Ascending aorta (tissue), 2 donors: ENCODE measurements at places on chromosomes 3 and 15.

GRCh38 chr3:106826791-106827311 is 550.4 kb upstream of the CCDC54 start:
- no peaks in the 10 kb centered on the region for H3K36me3 ChIP-seq
- no peak overlapping the region for H3K4me3 ChIP-seq
- H3K27ac ChIP-seq = no peak overlapping the region
- H3K27me3 ChIP-seq = no peaks in the 10 kb centered on the region
- no peak for DNase-seq

- no peak overlapping the region for H3K4me3 ChIP-seq
- no peaks in the 10 kb centered on the region for H3K4me1 ChIP-seq
- no peak for DNase-seq
- no peaks in the 10 kb centered on the region for H3K27me3 ChIP-seq
- no peak overlapping the region for H3K27ac ChIP-seq
These were observed 21.3 kb downstream of the PLA2G4E start for GRCh38 chr15:41999290-42000285.

GRCh38 chr3:108459225-108459624 is 51.2 kb downstream of the MYH15 start:
- DNase-seq = no peak
- no peaks in the 10 kb centered on the region for H3K4me1 ChIP-seq
- no peak overlapping the region for H3K27ac ChIP-seq
- no peak overlapping the region for H3K4me3 ChIP-seq

DNA sequence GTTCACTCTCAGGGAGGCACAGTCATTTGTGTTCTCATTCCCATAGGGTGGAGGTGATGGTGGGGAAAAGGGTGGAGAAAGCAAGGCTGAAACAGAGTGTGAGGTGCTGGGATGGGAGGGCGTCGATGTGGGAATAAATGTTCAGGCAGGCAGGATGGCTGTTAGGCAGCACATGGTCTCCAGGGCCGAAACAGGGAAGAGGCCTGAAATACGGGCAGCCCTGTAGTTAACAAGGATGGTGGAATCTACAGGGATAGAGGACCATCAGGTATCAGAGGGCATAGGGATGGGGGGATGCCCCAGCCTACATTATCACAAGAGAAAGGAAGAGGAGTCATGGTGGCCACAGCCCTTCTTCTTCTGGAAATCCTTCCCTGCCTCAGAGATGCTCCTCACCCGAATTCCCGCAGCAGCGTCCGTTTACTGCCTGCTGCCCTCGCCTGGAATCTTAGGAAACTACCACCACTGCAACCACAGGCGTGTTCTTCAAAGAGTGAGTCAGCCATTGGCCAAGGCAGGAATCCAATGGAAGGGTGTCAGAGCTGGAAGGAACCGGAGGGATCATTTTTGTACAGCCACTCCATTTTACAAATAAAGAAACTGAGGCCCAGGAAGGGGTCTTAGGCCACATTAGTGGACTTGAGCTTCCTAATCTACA is 49.7 kb upstream of the POMGNT2 start:
- no peaks in the 10 kb centered on the region for H3K4me1 ChIP-seq
- H3K4me3 ChIP-seq = no peak overlapping the region
- peak; percentile 81 for DNase-seq
- H3K36me3 ChIP-seq = no peaks in the 10 kb centered on the region
- no peak overlapping the region for H3K27ac ChIP-seq
- no peaks in the 10 kb centered on the region for H3K27me3 ChIP-seq

GRCh38 chr3:175777495-175777894 is 918.4 kb downstream of the NAALADL2 start:
- DNase-seq = no peak
- no peak overlapping the region for H3K4me3 ChIP-seq
- H3K4me1 ChIP-seq = no peaks in the 10 kb centered on the region
- H3K27ac ChIP-seq = no peak overlapping the region
- H3K36me3 ChIP-seq = no peaks in the 10 kb centered on the region

- no peaks in the 10 kb centered on the region for H3K27me3 ChIP-seq
- H3K4me3 ChIP-seq = no peak overlapping the region
- H3K27ac ChIP-seq = no peak overlapping the region
- no peaks in the 10 kb centered on the region for H3K4me1 ChIP-seq
- DNase-seq = no peak
These were observed 287.5 kb downstream of the ULK4 start for GRCh38 chr3:41674449-41674848.

DNA sequence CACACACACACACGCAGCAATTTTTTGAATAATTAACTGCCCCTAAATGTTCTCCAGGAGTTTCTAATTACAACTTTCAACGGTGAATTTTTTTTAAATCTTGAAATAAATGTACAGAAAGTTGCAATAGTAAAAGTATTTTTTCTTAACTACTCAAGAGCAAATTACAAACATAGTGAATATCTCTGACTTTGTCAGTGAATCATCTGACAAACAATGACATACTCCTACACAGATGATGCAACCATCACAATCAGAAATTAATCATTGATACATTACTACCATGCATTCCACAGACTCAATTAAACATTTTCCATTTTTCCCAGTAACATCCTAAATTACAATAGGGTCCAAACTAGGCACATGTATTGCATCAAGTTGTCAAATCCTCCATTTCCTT is 597.3 kb downstream of the NAALADL2 start:
- H3K36me3 ChIP-seq = no peaks in the 10 kb centered on the region
- no peak for DNase-seq
- H3K27ac ChIP-seq = no peak overlapping the region
- H3K27me3 ChIP-seq = no peaks in the 10 kb centered on the region
- H3K4me1 ChIP-seq = no peaks in the 10 kb centered on the region
- no peak overlapping the region for H3K4me3 ChIP-seq

GRCh38 chr15:55661428-55661827 is 73.3 kb upstream of the PYGO1 start:
- no peak for DNase-seq
- H3K27me3 ChIP-seq = no peaks in the 10 kb centered on the region
- no peak overlapping the region for H3K27ac ChIP-seq
- no peak overlapping the region for H3K4me3 ChIP-seq
- H3K4me1 ChIP-seq = no peaks in the 10 kb centered on the region

- no peak overlapping the region for H3K27ac ChIP-seq
- no peaks in the 10 kb centered on the region for H3K4me1 ChIP-seq
- H3K36me3 ChIP-seq = no peaks in the 10 kb centered on the region
- no peak for DNase-seq
- H3K4me3 ChIP-seq = no peak overlapping the region
These were observed 366.5 kb downstream of the GAP43 start for GRCh38 chr3:115989684-115990421.
